ENCODE measurements at places on chromosomes 1 and 21.
A peak's percentile ranks its signal among the peaks of the same experiment; 100 is the strongest.

GRCh38 chr1:197807216-197807615 lies 31.9 kb upstream of the DENND1B start:
- no peak for DNase-seq

- no peak for DNase-seq
Measured at GRCh38 chr1:34771573-34772371, 9.2 kb upstream of the GJB3 start.

GRCh38 chr1:103387898-103388297 lies 137.6 kb upstream of the RNPC3 start:
- DNase-seq, result no peak

DNA sequence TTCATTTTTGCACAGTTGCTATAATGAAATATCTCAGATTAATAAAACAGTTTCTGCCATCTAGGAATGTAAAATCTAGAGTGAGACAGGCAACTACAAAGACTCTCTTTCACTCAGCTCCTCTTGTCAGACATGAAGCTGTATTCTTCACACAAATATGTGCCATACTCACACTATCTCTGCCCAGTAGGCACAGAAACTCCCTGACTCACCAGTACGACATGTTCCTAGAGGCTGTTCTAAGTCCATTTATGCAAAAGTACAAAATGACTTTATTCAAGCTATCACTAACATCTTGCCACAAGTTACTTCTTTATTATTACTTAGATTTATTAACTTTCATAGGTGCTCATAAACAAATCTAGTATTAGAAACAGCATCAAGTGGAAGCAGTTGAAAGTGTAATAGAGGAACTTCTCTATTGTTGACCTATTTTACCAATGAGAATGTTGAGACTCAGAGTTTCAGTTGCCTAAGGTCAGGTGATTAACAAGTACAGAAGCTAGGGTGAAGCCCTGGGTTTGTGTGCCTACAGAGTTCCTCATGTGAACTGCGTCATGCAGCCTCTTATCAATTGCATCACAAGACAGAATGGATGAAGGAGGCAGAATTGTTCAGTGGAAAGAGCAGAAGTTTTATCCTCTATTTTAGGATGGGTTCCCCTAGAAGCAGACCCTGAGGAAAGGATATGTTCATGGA lies 98.9 kb downstream of the RGS2 start:
- DNase-seq, result no peak

DNA sequence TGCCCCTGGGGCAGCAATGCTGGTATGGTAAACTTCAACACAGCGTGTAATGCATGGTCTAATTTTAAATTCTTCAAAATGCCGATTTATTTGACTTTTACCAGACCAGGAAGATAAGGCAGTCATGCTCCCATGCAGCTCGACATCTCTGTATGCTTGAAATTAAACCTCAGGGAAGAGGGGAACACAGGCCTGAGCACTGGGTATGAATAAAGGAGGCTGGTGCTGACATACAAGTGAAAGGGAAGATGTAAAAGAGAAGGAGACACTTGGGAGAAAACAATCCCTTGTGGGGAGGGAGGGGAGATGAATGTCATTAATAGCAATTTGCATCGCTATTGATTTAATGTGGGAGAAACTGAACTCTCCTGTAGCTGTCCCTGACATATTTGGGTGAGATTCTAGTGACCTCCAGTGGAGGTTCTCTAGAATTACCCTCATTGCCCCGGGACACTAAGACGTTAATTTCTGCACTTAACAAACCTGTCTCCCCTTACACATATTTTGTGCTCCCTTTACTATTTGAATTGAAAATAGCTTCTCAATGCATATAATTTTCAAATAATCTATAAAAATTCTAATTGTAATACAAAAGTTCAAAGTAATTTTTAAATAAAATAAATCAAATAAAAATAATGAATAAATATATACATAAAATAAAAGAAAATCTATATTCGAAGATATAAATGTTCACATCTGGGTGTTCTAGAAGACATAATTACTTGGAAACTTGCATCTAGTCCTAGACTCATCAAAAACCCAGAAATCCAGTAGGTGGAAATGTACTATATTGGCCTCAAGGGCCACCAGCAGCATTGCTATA lies 283.1 kb downstream of the LMX1A start:
- peak; percentile 49 for DNase-seq

DNA sequence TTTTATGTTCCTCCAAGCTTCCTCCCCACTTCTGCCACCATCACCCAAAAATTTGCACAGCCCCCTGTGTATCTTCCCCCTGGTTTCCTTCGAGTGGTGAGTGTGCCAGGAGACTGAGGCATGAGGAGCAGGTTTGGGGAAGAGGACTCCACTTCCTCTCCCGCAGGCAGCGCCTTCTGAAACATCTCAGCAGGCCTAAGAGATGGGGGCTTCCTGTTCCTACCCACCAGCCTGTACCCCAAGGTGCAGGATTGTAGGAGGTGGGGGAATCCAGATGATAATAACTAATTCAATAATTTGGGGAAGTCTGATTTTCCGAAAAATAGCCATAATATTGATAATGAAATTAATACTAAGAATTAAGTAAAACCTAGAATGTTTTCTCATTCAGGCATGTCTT lies 62.4 kb downstream of the RHBG start:
- no peak for DNase-seq

- DNase-seq, result no peak
Measured at GRCh38 chr1:241356187-241356518, 852 bp downstream of the RGS7 start.

- DNase-seq, result no peak
Measured at GRCh38 chr1:241917487-241917886, 40.1 kb upstream of the BECN2 start.

- no peak for DNase-seq
Measured at GRCh38 chr1:15959827-15960446, 16.0 kb downstream of the ZBTB17 start.

DNA sequence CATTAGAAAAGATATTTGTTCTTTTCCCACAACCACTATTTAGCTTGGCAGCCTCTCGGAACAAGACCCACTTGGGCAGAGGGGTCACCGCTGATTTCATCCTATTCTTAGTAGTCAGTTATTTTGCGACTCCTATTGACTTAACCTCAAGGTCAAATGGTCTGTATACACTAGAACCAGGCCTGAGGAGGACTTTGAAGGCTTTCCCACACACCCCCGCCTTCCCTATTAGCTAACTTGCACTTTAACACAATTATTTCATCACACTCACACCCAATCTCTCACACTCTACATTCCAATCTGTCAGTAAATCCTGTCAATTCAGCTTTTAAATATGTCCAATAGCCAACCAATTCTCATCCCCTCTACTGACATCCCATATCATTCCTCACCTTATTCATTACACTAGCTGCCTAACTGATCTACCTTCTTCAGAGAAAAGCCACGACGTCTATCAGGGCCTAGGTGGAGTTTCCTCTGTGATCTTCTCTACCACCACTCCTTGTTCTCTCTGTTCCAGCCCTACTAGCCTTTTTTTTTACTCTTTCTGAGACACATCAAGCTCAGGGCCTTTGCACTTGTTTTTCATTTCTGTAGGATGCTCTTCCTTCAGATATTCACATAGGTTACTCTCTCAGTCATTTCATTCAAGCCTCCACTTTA lies 1.0 kb upstream of the NIBAN1 start:
- DNase-seq, result no peak

- DNase-seq, result no peak
Measured at GRCh38 chr1:17837233-17838030, 82.3 kb downstream of the ACTL8 start.

GRCh38 chr1:160548960-160549664 lies 26.1 kb upstream of the SLAMF6 start:
- DNase-seq, result no peak

GRCh38 chr1:203504400-203505250 lies 10.7 kb downstream of the OPTC start:
- peak; percentile 90 for DNase-seq

GRCh38 chr1:223374064-223374610 lies 10.2 kb upstream of the SUSD4 start:
- no peak for DNase-seq

DNA sequence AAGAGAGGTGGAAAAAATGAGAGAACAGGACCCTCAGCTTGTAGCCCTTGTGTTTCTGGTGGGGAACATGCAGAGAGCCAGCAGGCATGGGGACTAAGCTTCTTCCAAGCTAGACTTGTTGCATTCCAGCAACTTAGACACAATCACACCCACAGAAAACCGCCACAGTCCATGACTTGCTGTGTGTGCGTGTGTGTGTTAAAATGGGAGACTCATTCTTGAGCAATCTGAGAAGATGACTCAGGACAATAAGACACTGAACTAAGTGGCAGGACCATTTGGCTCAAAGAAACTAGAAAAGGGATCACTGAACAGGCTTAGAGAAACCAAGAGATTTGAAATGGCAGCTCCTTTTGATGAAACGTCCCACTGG lies 78.0 kb downstream of the HLX start:
- DNase-seq, result no peak

DNA sequence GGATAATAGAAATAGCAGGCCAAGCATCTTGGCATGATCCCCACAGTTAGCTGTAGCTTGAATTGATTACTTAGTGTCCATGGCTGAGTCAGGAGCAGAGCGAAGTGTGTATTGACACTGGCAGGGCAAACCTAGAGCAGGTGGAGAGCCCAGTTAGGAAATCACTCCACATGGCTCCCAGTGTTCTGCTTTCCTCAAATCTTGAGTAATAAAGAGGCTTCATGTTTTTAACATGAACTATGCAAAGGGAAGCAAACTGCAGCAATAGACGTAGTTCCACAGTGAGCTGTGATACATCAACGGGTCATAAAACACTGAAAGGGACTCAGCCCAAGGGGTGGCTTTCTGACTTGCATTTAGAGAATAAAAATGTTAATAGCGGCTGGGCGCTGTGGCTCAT lies 28.9 kb downstream of the RHEX start:
- DNase-seq, result no peak

GRCh38 chr1:17640975-17641374 lies 101.5 kb downstream of the ARHGEF10L start:
- no peak for DNase-seq

DNA sequence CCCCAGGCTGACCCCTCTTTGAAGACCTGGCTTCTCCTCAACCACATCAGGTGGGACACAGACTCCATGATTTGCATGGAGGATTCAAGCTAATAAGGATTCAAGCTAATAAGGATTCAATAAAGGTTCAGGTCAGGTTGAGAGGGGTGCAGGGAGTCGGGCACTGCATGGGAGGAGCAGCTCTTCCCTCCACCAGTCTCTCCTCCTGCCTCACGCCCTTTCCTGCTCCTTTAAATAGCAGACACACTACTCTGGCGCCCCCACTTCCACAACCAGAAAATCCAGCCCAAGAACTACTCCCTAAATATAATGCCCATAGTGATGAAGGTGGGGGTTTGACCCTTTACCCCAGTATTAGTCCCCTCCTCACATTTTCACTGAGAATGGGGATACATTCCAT lies 7.1 kb downstream of the MEX3A start:
- no peak for DNase-seq

- DNase-seq, result no peak
Measured at GRCh38 chr1:2121101-2121691, 71.0 kb downstream of the PRKCZ start.

DNA sequence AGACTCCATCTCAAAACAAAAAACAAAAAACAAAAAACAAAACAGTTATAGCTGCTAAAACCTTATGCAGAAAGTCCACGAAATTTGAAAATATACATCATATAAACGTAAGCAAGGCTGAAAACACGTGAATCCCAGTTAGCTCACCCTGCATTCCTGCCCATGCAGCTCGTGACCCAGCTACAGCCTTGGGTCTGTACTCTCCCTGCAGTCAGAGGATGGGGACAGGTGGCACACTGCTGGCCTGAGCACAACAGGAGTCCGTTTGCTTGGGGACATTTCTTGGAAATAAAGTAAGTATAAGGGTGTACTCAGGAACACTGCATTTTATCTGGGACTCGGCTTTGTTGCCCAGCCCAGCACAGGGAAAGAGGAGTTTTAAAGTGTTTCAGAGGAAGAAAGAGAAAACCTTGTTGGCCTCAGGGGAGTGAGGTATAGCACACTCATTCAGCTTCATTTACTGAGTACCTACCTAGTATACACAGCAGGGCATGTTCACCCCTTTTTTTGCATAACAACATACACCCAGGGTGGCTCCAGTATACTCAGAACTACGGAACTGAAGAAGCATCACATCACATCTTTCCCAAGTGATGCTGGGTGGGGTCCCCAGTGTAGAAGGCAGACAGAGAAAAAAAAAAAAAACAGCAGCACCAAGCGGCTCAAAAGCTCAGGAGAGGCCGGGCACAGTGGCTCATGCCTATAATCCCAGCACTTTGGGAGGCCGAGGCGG lies 44.1 kb downstream of the CAPZB start:
- no peak for DNase-seq

GRCh38 chr1:227941509-227942020 lies 6.2 kb downstream of the WNT9A start:
- DNase-seq, result no peak

GRCh38 chr1:66497910-66498309 lies 36.0 kb upstream of the SGIP1 start:
- no peak for DNase-seq

GRCh38 chr1:182909578-182909977 lies 43.4 kb downstream of the SHCBP1L start:
- DNase-seq, result no peak

- DNase-seq, result no peak
Measured at GRCh38 chr21:28215214-28215954, 777.3 kb downstream of the LTN1 start.

DNA sequence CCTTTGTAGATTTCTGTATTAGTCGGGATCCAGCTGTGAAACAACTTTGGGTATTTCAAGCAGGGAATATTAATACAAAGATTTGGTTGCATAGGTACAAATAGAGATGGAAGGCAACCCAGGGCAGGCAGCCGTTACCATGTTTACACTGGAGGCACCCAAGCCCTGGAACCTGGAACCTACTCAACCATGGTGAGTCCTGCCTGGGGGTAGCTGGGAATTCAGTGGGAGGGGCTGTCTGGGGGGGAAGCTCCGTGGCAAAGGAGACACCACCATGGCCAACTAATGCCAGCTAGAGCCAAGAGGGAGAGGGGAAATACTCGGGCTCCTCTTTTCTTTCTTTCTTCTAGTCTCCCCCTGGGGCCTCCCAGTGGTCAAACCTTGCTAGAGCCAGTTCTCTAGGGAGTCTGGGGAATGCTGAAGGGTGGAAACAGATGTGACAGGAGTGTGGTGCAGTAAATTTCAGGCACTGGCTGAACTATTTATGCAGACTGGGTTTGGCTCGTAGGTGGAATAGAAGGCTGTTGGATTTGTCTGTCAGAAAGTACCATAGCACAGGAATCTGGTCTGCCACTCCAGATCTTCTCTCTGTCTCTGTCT lies 91.9 kb upstream of the CACNA1E start:
- DNase-seq, result peak; percentile 5

DNA sequence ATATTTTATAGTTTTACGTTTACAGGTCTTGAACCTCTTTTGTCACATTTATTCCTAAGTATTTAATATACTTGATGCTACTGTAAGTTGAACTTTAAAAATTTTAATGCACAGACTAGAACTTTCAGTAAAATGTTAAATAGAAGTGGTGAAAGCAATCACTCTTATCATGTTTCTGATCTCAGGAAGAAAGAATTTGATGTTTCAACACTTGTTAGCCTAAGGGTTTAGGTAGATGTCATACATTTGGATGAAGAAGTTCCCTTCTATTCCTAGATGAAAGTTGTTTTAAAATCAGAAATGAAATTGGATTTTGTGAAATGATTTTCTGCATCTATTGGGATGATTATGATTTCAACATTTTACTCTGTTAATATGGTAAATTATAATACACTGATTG lies 63.6 kb upstream of the TTLL7 start:
- no peak for DNase-seq

GRCh38 chr1:175673371-175674150 lies 69.8 kb downstream of the TNR start:
- peak; percentile 38 for DNase-seq

GRCh38 chr1:200409203-200409760 lies 554 bp downstream of the ZNF281 start:
- no peak for DNase-seq
